Omental fat pad (tissue), 4 donors: ENCODE measurements at places on chromosomes 7 and 10. TPM values are rescaled to one million over a fixed set of nuclear protein-coding genes. Genes with fewer than 3 reads are reported as not detected.

DNA sequence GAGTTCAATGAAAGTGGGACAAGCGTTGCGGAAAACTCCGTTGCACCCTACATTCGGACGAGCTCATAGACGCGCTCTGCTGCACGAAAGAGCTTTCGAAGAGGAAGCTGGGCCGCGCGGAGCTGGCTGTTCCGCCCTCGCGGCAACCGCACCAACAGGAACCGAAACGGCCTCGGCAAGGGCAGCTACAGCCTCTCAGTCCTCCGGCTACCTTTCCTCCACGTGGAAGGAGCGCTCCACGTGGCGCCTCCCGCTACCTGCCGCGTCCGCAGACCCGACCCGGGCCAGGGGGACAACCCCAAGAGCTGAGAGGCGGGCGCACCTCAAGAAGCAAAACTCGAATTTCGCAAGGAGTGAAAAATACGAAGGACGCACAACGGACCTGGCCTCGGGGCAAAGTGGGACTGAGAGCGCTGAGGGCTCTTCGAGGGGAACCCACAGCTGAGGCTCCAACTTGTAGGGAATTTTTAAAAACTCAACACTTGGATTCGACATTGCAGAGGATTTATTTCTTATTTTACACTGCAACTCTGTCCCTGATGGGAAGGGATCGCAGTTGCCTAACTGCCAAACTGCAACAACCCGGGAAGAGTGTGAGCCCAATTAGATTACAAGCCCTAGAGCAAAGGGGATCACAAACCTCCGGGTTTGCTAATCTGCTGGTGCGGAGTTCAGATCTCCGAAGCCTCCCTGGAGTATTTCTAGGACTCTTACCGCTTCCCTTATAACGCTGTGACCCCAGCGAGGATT is 1.4 kb downstream of the HPSE2 start:
- DNase-seq: no peak

The CCDC3 gene
- total RNA-seq: 77.8 TPM

GRCh38 chr7:143974459-143974858 is 19.8 kb downstream of the OR2F1 start:
- DNase-seq: no peak

The ADAM12 gene
- 8.6 TPM for total RNA-seq

The HOXA9 gene
- 2.4 TPM for total RNA-seq

The ANKRD1 gene
- total RNA-seq: 3.8 TPM

The PDIA4 gene
- total RNA-seq: 67.1 TPM

The CACNB2 gene
- 4.5 TPM for total RNA-seq

GRCh38 chr7:155491812-155492211 is 33.9 kb downstream of the EN2 start:
- DNase-seq: no peak

GRCh38 chr10:76382381-76382851 is 951.0 kb downstream of the LRMDA start:
- no peak for DNase-seq

DNA sequence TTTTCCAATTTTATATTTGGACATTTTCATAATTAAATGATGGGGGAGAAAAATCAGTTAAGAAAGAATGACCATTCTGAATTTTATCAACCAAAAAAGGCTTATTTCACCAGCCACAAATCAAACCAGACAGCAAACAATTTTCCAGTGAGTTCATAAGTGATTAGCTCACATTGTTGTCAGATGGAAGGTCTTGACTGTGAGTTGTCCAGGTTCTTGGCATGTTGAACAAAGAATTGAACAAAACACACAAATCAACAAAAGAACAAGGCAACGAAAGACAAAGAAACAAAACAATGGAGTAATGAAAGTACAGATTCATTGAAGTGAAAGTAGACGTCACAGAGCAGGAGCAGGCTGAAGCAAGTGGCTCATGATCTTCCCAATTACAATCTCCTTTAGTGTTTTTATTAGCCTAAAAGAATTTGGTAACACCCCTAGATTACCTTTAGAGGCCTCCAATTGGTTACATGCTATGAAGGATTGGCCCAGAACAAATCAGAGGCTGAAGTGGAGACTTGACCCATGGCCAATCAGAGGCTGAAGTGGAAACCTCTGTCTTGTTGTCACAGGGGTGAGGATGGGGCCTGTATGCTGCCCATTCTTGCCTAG is 248.7 kb downstream of the NEBL start:
- no peak for DNase-seq

The MEOX2 gene
- 96.9 TPM for total RNA-seq

- no peak for DNase-seq
Measured at GRCh38 chr10:91200314-91201212, 19.9 kb upstream of the PCGF5 start.
